ENCODE measurements at places on chromosomes 1 and 21.
A peak's percentile ranks its signal among the peaks of the same experiment; 100 is the strongest.

- no peak for DNase-seq
Observed at GRCh38 chr1:17121881-17122280, 2.6 kb upstream of the PADI2 start.

GRCh38 chr1:117093091-117093534 is 28.4 kb downstream of the TRIM45 start:
- DNase-seq: no peak

GRCh38 chr1:246728311-246728710 is 4.1 kb downstream of the SCCPDH start:
- DNase-seq: no peak

GRCh38 chr1:88983791-88984559 is 8.5 kb downstream of the KYAT3 start:
- peak; percentile 32 for DNase-seq

DNA sequence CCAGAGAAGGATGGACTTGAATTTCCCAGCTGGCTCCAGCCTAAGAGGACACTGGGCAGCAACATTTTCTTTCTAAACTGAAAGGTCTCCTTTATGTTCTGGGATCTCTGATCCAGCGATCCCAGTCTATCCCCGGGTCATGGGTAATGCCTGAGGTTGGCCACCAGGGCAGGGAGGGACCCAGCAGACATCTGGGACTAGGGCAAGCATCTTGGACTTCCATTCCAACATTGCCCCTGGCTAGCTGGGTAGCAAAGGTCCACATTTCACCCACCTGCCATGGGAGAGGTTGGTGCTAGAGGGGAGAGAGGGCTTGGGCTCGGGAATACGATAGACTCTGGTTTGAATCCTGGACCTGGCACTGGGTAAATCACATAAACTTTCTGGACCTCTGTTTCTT is 84.6 kb downstream of the LRRN2 start:
- no peak for DNase-seq

GRCh38 chr1:173195596-173196088 is 11.5 kb downstream of the TNFSF4 start:
- DNase-seq: no peak

- DNase-seq: no peak
Observed at GRCh38 chr1:78715181-78715661, 65.6 kb downstream of the IFI44 start.

GRCh38 chr1:15460708-15461095 is 4.2 kb downstream of the CELA2A start:
- no peak for DNase-seq

DNA sequence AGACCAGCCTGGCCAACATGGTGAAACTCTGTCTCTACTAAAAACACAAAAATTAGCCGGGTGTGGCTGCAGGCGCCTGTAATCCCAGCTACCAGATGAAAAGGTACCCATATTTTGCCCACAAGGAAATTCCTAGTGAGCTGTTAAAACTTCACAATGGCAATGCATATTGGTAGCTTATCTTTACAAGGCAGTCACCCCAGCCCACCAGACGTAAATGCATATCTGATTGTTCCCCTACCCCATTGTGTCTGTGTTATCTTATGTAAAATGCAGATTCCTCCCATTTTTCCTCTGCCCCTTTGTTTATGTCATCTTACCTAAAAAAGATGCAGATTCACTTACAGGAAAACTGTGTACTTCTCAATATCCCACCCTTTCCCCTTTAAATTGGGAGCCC is 103.1 kb upstream of the SLC2A1 start:
- no peak for DNase-seq
